ENCODE measurements at places on chromosomes 7 and 10.

DNA sequence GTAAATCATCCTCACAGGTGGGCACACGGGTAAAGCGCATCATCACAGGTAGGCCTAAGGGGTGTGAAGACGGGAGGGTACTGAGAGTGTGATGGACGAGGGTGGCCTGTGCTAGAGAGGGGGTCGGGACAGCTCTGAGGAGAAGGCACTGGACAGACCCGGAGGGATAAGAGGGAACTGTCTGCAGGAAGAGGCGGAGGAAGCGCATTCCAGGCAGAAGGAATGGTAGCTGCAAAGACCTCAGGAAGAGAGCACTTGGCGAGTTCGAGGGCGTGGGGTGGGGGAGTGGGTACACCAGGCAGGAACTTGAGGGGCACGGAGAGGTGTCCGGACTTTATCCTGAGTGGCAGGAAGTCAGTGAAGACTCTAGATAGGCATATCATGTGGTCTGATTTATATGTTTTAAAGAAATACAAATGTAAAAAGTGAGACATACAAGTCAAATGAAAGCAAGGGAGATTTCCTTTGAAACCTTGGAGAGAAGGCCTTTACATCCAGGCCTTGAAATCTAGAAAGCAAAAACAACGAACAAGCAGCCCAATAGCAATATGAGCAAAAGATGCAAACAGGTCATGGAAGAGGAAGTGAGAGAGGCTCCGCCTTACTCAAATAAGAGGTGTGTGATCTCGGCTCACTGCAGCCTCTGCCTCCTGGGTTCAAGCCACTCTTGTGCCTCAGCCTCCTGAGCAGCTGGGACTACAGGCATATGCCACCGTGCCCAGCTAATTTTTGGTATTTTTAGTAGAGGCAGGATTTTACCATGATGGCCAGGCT, 3.6 kb downstream of the LHPP start:
- no peak for DNase-seq

DNA sequence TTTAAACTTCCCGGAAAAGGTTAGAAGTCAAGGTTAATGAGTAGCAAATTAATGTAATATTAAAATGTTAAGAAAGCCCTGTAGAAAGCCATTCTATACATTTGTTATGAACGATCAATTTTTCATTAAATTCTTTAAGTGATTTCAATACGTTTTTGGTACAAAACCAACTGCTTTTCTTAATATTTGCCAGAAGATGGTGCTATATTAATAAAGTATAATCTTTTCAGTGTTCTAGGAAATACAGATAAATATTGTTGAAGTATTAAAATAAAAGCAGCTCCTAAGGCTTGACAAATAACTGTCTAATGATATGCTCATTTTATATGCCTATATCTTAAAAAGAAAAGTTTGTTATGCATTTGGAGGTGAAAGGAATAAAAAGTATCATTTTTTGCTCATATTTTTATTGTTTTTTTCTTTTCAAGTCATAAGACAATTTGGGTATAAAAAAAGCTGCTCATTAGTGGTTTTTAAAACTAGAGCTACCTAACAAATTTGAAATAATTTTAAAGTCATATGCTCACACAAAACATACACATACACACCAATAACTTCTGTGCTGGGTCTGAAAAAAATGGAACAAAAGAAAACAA, 130.3 kb upstream of the POT1 start:
- DNase-seq, result no peak

- peak; percentile 9 for DNase-seq
Measured at GRCh38 chr10:47076949-47077361, 165.7 kb downstream of the PTPN20 start.

DNA sequence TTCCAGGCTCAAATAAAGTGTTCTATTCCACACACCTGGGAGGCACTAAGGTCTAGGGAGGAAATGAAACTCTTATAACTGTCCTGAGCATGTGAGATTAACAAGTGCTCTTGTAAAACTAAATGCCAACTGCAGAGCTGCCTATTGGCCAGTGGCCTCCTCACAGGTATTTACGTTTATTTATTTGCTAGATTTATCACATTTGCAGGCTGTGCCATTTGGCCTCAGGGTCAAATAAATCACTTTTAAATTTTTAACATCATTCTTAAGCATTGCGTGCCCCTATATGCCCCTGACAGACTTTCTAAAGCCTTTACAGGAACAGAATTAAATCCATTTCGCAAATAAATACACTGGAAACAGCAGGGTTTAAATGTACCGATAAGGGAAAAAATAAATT, 381.8 kb upstream of the NFE2L3 start:
- no peak for DNase-seq

DNA sequence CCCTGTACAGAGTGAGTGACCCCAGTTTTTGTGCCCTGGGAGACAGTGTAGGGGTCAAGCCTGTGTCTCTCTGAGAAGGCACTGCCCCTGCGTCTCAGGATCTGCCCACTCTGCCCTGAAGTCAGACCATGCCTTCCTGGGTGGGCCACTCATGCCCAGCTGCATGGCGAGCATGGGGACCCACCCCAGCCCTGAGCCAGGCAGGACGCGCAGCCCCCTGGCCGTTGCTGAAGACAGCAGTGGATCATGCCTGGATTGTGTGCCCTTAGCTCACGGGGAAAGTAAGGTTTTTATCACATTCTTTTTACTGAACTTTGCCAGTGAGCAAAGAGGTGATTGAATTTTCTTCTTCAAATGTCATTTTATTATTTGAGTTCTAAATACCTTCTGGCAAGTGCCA, 66.2 kb downstream of the WDR37 start:
- DNase-seq, result no peak

- no peak for DNase-seq
Measured at GRCh38 chr7:45162311-45162845, 4.8 kb downstream of the RAMP3 start.

GRCh38 chr10:97385565-97385964, 15.6 kb downstream of the RRP12 start:
- no peak for DNase-seq

Measured in activated CD4-positive, alpha-beta T cell treated with anti-CD3 and anti-CD28 coated beads for 48 hours (primary cell).